ENCODE measurements at places on chromosomes 5 and 9. TPM values are rescaled to one million over a fixed set of nuclear protein-coding genes. Genes with fewer than 3 reads are reported as not detected.

- no peak for DNase-seq
Observed at GRCh38 chr9:11833056-11833455, 860.1 kb upstream of the TYRP1 start.

DNA sequence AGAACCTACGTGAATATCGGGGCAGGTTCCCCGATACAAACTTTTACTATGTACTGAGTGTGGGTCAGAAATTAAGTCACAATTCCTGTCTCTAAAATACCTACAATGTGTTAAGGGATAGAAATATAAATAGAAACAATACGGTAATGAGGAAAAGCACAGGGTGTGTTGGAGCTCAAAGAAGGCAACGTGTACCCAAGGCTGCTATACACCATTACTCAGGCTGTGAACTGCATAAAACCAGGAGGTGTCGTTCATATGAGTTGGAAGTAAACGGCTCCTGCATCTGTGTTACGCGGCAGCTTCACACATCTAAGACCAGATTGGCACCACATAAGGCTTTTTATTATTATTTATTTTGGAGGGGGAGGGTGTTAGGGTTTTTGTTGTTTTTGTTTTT, 50.1 kb upstream of the TRPM3 start:
- no peak for DNase-seq

- no peak for DNase-seq
Observed at GRCh38 chr9:110936719-110937452, 101.4 kb downstream of the LPAR1 start.

SEMA5A gene
- total RNA-seq, result 0.02 TPM

TERT gene
- 1.5 TPM for total RNA-seq

PCDHA1 gene
- total RNA-seq, result not detected

ITGA1 gene
- 66.8 TPM for total RNA-seq

All from activated CD8-positive, alpha-beta memory T cell treated with anti-CD3 and anti-CD28 coated beads, Interleukin-2, amount 10 ng/mL, durations not matched to agents 7 days and 5 days (primary cell).